ENCODE measurements at places on chromosomes 2 and 18.

DNA sequence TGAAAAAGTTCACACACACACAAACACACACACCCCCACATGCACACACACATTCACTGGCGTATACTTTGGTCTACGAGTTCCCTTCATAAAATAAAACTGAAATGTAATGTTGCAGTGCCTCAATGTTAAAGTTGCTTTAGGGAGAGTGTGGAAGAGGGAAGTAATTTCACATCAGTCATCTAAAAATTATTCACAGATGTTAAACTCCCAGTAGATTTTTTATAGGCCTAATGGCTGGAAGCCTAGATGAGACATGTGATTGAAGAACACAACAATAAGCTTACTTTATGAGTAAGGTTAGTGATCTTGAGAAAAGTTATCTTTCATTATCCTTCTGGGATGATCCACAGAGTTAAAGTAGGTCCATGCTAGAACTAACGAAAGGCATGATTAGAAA, 506.7 kb upstream of the CNTNAP5 start:
- no peak for DNase-seq

DNA sequence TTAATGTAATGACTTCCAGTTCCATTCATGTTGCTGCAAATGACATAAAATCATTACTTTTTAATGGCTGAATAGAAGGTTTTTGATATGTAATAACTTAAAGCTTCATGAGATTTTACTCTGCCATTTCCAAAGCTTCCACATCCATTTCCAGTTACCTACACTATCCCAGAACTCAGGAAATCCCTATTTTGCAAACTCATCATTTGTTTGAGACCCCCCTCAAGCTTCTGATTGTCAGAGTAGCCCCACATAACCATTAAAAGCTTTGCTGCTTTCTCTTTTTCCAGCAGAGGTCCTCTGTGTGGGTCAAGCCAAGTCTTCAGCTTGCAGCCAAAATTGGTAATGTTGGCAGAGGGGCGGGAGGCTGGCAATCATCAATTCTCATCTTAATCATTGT, 50.6 kb upstream of the IL1R1 start:
- DNase-seq = no peak

- DNase-seq = no peak
These were observed 19.2 kb downstream of the MIB1 start for GRCh38 chr18:21759836-21760235.

- DNase-seq = no peak
These were observed 18.4 kb downstream of the FAM178B start for GRCh38 chr2:96967961-96968360.

- DNase-seq = no peak
These were observed 762 bp upstream of the SPOPL start for GRCh38 chr2:138500592-138501424.

GRCh38 chr2:68157002-68157401, 686 bp upstream of the PNO1 start:
- no peak for DNase-seq

GRCh38 chr18:61882296-61883004, 10.4 kb downstream of the RNF152 start:
- no peak for DNase-seq
